ENCODE measurements at places on chromosomes 3 and 15. TPM values are rescaled to one million over a fixed set of nuclear protein-coding genes. Genes with fewer than 3 reads are reported as not detected.

ANKRD63 gene
- total RNA-seq, result not detected

SEMA6D gene
- total RNA-seq, result 1.8 TPM

TTLL13 gene
- not detected for total RNA-seq

LCTL gene
- 0.74 TPM for total RNA-seq

COPB2 gene
- total RNA-seq, result 169 TPM

GCSAM gene
- total RNA-seq, result not detected

TPRG1 gene
- total RNA-seq, result not detected

PARP15 gene
- under 0.01 TPM for total RNA-seq

DPPA2 gene
- not detected for total RNA-seq

SLC9A9 gene
- 4.5 TPM for total RNA-seq
